ENCODE measurements at places on chromosomes 5 and 9. TPM values are rescaled to one million over a fixed set of nuclear protein-coding genes. Genes with fewer than 3 reads are reported as not detected.
A peak's percentile ranks its signal among the peaks of the same experiment; 100 is the strongest.

PDLIM4 gene
- total RNA-seq, result 146 TPM

DNA sequence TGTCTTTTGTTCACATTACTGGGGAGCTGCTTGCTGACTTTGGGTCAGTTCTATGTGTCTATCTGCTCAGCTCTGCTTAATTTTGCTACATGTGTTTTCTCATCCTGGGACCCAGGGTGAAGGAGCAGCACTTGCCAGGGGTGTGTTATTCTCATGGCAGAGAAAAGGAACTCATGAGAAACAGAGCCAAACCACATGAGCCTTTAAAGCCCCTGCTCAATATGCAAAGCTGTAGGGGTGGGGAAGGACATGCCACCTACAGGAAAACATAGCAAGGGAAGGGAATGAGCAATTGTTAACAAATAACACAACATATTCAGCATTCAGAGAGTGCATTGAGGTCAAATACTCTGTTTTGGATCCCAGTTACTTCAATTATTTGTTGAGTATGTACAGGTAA, 290.9 kb downstream of the CDK5RAP2 start:
- DNase-seq, result no peak

DNA sequence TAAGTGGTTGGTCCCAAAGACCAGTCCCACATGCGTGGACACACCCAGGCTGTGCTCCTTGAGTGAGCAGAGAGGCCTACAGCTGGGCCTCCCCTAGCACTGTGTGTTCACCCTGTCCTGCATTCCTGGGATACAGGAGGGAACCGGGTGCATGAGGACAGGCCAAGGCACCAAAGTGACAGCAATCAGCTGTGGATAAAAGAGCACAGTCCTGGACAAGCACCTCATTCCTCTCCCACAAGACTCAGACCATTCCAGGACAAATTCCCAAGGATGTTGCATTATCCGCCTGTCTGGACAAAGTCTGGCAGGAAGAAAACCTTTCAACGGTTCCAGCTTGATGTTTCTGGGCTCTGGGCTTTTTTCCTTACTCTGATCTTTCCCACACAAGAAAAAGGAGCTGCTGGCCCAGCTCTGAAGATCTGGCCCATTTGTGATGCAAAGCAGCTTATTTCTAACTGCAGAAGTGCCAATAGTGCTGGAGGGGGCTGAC, 273.2 kb downstream of the ENC1 start:
- no peak for DNase-seq

DNA sequence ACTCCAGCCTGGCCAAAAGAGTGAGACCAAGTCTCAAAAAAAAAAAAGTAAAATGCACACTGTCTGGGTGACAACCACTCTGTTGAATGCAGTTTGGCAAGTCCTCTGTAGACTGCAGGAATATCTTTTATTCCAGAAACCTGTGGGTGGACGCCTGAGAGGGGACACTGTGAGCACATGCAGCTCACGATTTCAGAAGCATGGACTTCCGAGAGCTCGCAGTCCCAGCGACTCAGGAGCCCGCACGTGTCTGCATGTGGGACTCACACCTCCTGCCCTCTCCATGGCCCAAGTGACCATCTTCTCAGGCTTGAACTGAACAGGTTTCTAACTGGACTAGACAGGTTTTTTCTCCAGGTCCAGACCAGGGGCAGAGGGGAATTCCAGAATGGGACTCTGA, 388.6 kb upstream of the IRX2 start:
- DNase-seq, result no peak

GRCh38 chr5:74156728-74157383, 483.7 kb downstream of the ENC1 start:
- no peak for DNase-seq

S100Z gene
- not detected for total RNA-seq

GRCh38 chr5:172801179-172801671, 30.2 kb upstream of the DUSP1 start:
- peak; percentile 83 for DNase-seq

- DNase-seq, result no peak
Measured at GRCh38 chr5:32508806-32509805, 64.6 kb upstream of the ZFR start.

- no peak for DNase-seq
Measured at GRCh38 chr9:101376111-101376848, 8.5 kb downstream of the BAAT start.

DNA sequence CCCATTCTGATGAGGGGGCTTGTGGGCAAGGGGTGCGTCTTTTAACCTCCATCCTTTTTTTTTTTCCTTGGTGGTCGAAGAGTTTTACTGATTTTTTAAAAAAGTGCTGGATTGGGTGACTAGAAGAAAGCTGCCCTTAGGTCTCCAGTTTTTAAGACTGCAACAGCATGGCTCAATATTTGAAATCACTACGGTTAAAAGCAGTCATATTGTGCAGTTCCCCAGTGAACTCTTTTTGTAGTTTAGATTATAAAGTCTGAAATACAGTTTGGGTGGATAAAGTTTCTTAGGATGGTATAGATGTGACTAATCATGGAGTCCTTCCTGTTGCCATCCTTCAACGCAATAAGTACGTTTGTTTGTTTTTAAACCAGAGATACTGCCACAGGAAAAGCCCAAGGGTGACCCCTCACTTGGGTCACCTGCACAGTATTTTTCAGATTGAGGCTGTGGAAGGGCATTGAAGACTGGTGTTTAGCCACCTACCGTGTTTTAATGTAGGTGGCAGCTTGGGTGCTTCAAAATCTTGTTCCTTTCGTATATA, 520 bp upstream of the DHFR start:
- no peak for DNase-seq

PFN3 gene
- not detected for total RNA-seq

DNA sequence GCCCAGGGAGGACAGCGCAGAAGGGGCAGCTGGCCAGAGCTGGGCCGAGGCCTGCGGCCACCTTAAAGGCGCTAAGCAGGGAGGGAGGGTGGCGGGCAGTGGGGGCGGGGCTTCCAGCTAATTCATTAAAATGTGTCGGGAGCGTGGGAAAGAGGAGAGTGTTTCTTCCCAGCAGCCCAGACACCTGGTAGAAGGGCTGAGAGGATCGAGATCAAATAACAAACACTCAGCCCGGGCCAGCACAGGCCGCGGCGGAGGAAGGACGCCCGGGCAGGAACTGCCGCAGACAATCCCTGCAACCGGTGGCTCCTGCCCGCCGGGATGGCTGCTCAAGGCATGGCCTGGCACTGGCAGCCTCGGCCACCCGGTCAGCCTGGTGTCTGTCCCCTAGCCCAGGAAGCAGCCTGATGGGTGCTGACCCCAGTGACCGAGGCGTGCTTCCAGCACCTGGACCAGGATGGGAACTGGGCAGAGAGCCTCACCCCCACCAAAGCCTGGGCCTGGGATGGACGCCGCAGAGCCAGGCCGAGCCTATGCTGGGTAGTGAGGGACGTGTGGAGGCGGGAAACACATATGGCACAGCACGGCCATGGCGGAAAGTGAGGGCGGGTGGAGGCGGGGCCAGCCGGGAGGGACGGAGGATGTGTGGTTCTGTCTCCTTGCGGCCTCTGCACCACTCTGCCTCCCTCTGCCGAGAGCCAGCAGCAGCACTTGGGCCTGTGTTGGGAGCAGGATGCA, 3.2 kb upstream of the NRARP start:
- DNase-seq, result no peak

GRCh38 chr5:122394284-122394930, 82.4 kb downstream of the SNCAIP start:
- DNase-seq, result no peak

GRCh38 chr9:128045831-128046230, 21.3 kb downstream of the NAIF1 start:
- DNase-seq, result no peak

GRCh38 chr5:159510282-159510681, 180.0 kb upstream of the IL12B start:
- no peak for DNase-seq

All from kidney epithelial cell (primary cell).